ENCODE measurements at places on chromosomes 2 and 18. TPM values are rescaled to one million over a fixed set of nuclear protein-coding genes. Genes with fewer than 3 reads are reported as not detected.

DNA sequence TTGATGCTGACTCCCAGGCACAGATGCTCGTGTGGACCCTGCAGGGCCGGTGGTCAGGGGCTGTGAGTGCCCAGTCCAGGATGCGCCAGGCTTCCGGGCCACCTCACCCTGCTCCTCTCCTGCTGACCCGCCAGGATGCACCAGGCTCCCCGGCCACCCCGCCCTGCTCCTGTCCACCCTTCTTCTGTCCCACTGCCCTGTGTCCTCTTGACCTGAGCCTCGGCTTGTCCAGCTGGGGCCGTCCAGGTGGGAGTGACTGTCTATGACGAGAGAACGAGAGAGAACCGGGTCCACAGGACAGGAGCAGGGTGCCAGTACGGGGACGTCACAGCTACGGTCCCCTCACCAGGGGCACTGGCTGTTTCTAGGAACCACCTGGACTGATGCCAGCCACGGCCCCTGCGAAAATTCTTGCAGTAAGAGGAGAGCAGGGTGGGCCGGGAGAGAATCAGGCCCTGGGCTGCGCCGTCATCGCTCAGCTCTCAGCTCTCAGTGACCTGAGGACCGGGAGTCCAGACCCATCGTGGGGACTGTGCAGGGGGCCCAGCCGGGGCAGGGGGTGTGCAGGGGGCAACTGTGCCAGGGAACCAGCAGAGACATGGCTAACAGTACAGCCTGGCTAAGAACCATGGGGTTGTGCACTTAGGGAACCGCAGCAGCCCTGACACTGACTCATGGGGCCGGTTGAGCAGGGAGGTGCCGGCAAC is 12.9 kb upstream of the NFATC1 start:
- no peak for DNase-seq

DNA sequence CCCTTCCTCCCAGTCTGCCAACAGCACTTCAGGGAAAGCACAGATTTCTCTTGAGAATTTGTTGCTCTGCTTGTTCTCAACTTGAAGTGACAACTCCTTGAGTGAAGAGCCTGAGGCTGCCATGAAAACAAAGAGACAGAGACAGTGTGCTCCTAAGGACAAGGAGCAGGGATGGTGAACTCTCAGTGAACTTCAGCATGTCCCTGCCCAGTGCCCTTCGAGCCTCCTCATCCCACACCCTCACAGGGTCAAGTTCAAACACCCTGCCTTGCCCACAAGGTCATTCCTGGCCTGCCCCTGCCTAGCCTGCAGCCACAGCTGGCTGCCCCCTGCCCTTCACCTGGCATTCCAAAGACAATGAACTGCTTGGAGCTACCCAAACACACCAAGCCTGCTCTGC is 343.5 kb upstream of the KLHL29 start:
- DNase-seq = no peak

- no peak for DNase-seq
These were observed 31.5 kb upstream of the PDIA6 start for GRCh38 chr2:10844097-10844496.

DNA sequence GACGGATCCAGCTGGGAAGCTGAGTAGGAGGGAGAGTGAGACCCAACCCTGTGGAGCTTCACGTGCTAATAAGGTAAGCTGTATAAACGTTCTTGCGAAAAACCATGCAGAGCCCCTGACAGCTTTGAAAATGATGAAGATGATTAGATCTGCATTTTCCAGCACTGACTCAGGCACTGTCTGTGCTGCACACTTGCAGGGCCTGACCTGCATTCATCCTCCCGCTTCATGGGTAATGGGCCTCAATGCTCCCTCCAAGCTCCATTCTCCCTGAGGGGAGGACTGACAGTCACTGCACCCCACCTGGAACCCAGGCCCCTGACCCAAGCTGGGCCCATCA is 205.4 kb downstream of the TMEM163 start:
- no peak for DNase-seq

DNA sequence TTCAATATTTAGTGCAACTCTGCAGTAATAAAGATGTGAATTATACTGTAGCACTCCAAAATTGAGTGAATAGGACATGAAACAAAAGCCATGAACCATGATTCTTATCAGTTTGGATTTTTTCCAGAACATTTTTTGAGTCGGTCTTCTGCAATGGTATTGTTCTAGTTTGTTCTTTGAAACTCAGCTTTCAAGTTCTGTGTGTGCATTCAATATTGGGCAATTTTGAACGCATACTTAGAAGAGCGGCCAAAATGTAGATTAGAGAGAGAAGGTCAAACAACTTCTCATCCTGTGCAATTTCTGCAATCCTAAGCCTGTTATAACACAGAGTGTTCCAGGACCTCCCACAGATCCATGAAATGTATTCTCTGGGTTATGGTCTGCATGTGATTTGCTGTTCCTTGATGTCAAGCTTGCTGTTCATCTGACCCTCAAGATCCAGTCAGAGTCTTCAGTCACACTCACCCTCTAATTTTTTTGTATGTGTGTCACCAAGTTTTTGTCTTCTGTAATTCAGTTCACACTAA is 48.3 kb downstream of the TSPYL6 start:
- DNase-seq = no peak

DNA sequence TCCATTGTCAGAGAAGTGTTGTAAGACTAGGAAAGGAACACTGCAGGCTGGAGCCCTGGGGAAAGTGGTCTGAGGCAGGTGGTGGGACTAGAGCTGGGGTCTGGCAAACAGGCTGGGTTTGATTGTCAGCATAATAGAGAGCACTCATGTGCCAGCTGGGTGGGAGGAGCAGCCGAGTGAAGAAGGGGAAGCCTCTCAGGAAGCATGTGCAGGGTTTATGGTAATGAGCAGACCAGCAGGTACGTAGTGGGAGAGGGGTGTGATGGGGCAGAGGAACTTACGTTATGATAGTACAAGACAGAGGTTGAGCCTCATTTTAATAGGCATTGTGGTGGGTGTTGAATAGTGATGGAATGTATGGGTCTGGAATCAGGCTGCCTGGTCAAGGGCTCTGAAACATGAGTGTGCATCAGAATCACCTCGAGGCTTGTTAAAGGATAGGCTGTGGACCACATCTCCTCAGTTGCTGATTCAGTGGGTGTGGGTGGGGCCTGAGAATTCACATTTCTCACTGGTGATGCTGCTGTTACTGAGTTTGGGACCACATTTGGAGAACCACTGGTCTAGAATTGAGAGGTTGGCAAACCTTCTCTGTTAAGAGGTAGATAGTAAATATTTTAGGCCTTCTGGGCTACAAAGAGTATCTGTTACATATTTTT is 1.7 kb upstream of the MGAT5 start:
- no peak for DNase-seq

GRCh38 chr2:69744456-69744855 is 2.5 kb downstream of the ANXA4 start:
- no peak for DNase-seq

GRCh38 chr2:45821558-45822271 is 170.2 kb downstream of the PRKCE start:
- no peak for DNase-seq

- DNase-seq = no peak
These were observed 1380.1 kb downstream of the SUCLG1 start for GRCh38 chr2:83079007-83079406.

DNA sequence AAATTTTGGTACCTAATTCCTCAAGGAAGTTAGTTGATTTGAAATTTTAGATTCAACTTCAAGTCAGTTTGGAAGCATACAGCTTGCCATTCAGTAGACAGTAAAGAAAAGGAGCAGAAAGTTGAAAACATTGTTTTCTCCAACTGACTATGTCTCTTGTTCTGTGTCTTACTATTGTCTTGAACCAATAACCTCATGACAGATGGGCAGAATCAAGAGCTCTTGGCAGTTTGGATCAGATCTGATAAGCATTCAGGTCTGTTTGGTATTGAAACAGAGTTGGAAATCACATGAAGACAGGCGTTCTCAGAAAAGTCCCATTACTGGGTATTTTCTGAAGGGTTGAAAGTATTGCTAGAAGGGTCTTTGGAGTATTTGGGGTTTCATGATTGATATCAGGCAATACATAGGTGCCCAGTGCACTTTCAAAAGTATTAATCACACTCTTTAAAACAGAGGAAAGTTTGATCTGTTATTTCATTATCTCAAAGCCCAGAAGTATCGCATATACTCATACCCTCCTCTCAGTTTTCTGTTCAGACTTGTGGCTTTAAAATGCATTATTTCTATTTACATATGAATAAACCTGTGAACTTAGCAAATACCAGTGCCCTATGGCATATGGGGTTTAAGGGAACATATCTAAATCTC is 428.4 kb upstream of the ZEB2 start:
- no peak for DNase-seq

GRCh38 chr2:103860016-103860415 is 993.9 kb upstream of the POU3F3 start:
- no peak for DNase-seq

GRCh38 chr2:181780657-181781056 is 100.3 kb upstream of the NEUROD1 start:
- DNase-seq = no peak

- DNase-seq = no peak
These were observed 28.5 kb upstream of the NOSTRIN start for GRCh38 chr2:168773719-168774521.

DNA sequence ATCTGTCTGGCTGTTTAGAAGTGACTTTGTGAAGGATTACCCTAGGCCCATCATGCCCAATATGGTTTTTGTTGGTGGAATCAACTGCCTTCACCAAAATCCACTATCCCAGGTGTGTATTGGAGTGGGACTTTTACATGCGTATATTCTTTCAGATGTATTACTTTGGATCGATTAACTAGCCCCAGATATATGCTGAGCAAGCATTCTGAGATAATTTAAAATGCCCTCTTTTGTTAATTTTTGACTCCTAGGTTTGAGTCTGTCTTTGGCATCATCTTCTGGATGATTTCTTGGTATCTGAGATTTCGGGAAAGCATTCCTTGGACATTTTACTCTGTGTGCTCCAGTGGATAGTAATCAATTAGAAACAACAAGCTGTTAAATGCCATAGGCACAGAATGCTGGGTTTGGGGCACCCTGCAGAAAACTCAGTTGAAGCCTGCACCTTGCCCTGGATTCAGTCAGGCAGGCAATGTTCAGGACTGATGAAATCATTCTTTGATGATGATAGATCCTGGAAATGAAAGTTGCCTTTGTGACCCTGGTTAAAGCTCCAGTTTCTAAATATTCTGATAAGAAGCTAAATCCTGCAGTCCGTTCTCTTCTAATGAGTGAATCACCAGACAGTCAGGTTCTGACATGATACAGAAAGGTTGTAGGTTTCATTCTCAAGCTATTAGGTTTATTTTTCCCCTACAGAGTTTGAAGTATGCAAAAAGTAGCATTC is 1.1 kb downstream of the UGT1A1 start:
- no peak for DNase-seq

- DNase-seq = no peak
These were observed 4.7 kb downstream of the GNLY start for GRCh38 chr2:85698880-85699254.

- DNase-seq = no peak
These were observed 89.2 kb upstream of the CXCR4 start for GRCh38 chr2:136207030-136207623.

DNA sequence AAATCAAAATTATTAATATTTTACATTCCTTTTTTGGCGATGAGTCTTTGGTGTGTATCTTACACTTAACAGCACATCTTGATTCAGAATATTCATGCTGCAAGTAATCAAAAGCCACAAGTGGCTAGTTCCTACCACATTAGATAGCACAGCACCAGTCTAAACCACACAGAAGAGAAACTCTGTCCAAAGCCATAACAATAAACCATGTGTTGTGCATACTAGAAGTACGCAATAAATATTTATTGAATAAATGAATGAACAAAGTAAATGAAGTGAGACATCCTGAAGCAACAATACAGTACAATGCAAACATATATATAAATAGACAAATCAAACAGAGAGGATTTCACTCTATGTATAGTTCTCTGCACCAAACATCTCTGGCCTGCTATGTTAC is 287.3 kb downstream of the EXOC6B start:
- DNase-seq = no peak

- DNase-seq = no peak
These were observed 36.6 kb upstream of the PPP1R1C start for GRCh38 chr2:181949047-181949446.

DNA sequence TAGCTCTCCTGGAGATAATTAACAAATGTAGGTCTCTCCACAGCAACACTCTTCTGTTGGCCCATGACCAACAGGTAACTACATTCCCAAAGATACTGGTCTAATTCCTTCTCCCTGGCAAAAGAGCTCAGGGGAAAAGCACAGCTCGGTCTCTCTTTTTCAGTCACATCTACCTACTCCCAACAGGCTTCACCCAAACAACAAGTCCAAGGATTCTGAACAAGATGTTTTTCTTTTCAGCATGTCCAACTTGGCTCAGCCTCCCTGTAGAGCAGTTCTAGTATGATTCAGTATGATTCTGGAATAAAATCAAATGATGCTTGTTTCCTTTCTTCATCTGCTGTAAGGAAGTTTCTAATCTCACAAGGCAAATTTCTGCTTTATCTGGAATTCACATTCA is 1704.8 kb upstream of the PIK3C3 start:
- no peak for DNase-seq

DNA sequence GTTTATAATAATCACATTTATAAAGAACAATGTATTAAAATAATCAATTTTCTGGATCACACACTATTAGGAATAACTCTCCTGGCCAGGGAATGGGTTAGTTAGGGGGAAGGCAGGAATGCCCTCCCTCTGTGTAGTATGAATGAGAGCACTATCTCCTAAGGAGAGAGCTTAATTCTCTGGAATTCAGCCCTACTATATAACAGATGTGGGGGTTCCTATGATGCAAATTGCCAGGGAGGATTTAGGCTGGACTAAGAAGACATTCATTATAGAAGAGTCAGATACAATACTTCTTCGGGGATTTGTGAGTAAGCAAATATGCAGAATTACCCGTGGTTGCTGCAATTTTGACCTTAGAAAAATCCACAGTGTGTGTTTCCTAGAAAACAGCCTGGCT is 250.1 kb upstream of the VRK2 start:
- no peak for DNase-seq

DNA sequence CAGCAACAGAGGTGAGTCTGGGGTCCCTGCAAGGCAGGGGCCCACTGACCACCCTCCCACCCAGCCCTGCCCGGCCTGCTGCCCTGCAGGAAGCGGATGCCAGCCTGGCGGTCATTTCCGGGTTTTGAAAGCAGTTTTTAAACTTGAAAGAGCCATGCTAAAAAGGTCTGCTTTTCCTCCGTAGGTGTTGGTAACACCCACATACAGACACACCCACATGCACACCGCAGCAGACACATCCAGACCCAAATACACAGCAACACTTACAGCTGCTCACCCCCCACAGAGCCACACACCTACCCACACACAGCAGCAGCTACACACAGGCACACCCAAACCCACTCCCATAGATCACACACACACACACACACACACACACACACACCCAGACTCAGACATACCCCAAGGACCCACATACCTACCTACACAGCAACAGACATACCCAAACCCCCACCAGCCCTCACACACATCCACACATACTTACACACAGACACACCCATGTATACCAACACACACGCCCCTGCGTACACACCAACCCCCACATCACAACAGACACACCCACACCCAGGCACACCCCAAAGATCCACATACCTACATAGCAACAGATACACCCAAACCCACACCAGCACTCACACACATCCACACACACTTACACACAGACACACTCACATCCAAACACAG is 7.6 kb downstream of the ZFP36L2 start:
- DNase-seq = peak; percentile 88

GRCh38 chr2:177242121-177242987 is 22.2 kb downstream of the NFE2L2 start:
- DNase-seq = no peak

- DNase-seq = no peak
These were observed 42.8 kb downstream of the ATOH8 start for GRCh38 chr2:85796341-85797262.

The OTX1 gene
- not detected for total RNA-seq

The DYTN gene
- total RNA-seq = not detected

The SAG gene
- 0.19 TPM for total RNA-seq

The EVX2 gene
- total RNA-seq = not detected

The RAMP1 gene
- total RNA-seq = not detected

The CPLX4 gene
- total RNA-seq = not detected
